ENCODE measurements at places on chromosomes 3 and 15. TPM values are rescaled to one million over a fixed set of nuclear protein-coding genes. Genes with fewer than 3 reads are reported as not detected.
A peak's percentile ranks its signal among the peaks of the same experiment; 100 is the strongest.

The MEIS2 gene
- total RNA-seq, result 9.4 TPM

The AP3B2 gene
- 1.3 TPM for total RNA-seq

The ATP8B4 gene
- total RNA-seq, result 12.3 TPM

The CD200R1 gene
- total RNA-seq, result 0.98 TPM

The MPI gene
- total RNA-seq, result 42.4 TPM

The BCHE gene
- not detected for total RNA-seq

The MNS1 gene
- 4.6 TPM for total RNA-seq

The GOLGA6L7 gene
- not detected for total RNA-seq

The SYNPR gene
- not detected for total RNA-seq

The GOLGA8B gene
- 150 TPM for total RNA-seq

The VWA5B2 gene
- 0.21 TPM for total RNA-seq

The NOP10 gene
- 133 TPM for total RNA-seq

The CFAP91 gene
- total RNA-seq, result 14.3 TPM

The FMN1 gene
- 19.7 TPM for total RNA-seq

The SKOR1 gene
- 0.42 TPM for total RNA-seq

- DNase-seq, result no peak
These were observed 202.8 kb downstream of the CADM2 start for GRCh38 chr3:85161544-85161943.

- DNase-seq, result no peak
These were observed 64.0 kb upstream of the CDAN1 start for GRCh38 chr15:42800731-42801474.

DNA sequence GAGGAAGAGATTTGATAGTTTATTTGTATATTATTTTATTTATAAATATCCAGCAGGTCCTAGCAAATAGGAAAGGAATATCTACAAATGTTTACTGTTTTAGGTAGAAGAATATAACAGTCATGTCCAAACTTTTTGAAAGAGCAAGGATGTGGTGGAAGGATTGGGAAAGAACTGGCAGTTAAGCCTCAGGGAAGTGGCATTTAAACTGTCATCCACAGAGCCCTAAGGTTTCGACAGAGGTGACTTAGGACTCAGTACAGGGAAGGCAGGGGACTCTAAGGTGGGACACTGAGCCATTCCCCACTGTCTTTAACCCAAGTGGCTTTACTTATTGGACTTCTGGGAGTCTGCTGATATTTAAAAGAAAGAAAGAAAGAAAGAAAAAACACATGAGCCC is 11.8 kb upstream of the TMEM87A start:
- DNase-seq, result no peak

DNA sequence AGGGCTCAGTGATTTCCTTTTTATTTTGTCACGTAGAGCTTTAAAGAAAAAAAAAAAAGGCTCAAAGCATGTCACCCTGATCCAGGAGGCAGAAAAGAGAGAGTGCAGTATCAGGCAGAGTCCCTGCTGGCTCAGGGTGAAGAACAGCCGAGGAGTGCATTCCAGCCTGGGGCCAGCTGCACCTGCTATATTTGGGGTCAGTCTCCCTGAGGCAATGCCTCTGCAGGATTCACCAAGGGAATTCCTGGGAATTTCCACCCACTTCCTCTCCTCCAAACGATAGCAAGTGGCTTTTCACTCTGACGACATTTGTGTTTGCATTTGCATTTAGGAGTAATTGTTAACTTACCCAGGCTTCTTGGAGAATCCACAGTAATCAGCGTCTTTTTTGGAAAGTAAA is 202.9 kb upstream of the CTNNB1 start:
- no peak for DNase-seq

DNA sequence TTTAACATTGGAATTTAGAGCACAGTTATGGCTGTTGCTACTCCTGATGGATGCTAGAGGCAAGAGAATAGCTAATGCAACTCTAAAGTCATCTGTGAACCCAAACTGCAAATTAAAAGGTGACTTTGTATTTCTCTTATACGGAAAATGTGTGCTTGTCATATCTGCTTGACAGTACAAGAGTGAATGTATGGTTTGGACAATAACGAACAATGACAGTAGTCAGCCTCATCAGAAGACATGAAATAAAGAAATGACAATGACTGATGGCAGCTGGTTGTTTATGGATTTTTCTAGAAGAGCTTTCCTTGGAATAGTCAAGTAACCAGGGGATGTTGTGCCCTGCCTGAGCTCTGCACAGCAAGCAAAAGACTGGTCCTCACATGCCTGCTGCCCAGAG is 168.8 kb upstream of the FEZF2 start:
- no peak for DNase-seq

DNA sequence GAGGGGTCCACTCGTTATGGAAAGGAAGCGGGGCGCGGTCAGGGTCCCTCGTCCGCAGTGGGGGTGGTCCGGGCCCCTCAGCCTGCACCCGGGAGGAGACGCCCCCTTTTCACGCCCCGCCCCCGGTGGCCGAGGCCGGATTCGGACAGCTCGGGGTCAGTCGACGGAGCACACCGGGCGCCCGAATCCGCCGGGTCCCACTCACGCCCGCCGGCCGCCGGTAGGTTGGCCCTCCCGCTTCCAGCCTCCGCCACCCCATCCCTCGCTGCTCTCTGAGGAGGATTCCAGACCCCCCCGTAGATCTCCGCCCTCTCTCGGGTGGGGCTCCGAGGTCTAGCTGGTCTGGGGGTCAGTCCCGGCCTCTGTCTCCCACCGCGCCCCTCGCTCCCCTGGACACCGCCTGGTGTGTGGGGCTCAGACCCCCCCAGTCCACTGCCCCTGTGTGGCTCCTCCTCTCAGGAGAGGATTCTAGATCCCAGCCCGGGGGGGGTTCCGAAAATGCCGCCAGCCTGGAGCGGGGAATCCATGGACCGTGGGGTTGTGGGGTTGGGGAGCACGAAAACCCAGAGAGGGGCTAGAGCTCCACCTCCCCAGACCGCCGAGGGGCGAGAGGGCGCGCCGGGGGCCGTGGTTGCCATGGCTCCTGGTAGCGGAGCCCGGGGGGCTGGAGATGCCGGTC is 725 bp downstream of the CHL1 start:
- DNase-seq, result no peak

DNA sequence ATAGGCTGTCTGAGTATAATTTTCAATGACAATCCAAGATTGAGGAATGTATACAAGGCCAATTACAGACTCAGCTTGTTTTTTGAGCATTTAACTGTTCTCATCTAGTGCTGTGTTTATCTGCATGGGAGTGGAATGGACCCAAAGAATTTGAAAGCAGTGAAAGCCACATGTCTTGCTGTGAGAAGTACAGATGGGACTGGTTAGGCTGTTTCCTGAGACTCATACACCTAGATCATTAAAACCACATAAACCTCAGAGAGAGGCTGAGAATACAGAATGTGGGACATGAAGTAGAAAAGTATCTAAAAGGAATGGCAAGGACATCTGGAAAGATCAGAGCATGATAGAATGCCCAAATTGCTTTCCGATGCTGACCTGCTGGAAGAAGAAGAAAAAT is 224.6 kb downstream of the NLGN1 start:
- DNase-seq, result no peak

DNA sequence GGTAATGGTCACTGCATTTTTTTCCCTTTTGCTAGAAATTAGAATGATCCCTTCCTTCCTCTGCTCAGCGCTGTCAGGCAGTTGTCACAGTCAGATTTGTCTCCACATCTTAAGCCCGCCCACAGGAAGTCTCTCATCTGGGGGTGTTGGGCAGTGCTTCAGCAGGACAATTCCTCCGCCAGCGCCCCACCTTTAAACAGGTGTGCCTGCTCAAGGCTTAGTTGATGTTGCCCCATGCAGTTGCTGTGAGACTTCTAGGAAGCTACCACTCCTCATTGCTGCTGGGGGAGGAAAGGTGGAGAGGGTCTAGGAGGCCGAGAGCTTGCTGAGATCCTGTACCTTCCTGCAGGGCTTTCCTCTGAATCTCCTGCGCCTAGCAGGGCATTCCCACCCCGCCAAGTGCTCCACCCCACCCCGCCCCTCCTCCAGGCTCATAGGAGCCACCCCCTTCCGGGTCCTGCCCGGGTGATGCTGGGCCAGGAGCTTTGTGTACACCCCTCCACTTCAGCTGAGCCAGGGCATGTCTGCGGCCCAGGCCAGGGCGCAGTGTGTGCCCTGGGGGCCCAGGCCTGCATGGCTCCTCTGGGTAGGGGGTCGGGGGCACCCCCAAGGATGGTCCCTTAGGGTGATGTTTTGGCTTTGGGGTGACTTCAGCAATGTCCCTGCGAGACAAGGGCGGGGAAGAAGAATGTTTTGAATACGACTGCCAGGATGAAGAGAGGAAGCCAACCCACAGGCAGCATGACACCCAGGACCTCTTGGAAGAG is 68.7 kb downstream of the TRAK1 start:
- peak; percentile 13 for DNase-seq

DNA sequence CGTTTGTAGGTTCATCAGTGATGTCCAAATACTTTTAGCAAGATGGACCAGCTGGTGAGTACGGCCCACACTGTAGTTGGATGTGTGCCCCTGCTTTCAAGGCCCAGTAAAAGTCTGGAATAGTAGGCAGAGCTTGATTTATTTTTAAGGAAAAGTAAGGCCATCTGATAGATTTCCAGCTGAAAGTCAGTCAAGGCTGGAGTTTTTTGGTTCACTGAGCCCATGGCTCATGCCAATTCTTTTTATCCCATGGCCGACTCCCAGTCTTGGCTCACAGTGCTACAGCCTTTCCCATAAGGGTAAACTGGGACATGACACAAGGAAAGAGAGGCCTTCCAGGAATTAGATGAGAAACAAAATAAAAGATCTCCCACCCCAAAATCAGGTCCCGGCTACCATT is 13.5 kb downstream of the CCDC80 start:
- DNase-seq, result no peak

- peak; percentile 61 for DNase-seq
These were observed at the start of gene TM4SF1 for GRCh38 chr3:149377408-149378364. TSS of gene TM4SF1 (minus strand) at chr3:149377649. CDS start at chr3:149377547, 102 bp downstream.

DNA sequence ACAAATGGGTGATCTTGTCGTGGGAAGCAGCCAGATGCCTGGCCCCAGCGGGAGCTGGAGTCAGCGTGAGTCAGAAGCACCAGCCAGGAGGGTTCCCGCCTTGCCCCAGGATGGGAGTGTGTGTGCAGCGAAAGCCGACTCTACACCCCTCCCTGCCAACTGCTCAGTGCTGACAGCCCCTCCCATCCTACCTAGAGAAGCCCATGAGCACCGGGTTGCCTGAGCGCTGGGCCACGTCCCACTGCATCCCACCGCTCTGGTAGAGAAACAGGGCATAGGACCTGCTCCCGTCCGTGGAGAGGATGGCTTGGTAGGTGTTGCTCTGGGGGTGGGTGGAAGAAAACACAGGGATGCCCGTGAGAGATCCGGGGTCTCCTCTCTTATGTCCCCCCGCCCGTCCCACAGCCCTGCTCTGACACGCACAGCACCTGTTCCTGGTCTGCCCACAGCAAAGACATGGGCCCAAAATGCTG is 42.9 kb downstream of the MUC4 start:
- no peak for DNase-seq

DNA sequence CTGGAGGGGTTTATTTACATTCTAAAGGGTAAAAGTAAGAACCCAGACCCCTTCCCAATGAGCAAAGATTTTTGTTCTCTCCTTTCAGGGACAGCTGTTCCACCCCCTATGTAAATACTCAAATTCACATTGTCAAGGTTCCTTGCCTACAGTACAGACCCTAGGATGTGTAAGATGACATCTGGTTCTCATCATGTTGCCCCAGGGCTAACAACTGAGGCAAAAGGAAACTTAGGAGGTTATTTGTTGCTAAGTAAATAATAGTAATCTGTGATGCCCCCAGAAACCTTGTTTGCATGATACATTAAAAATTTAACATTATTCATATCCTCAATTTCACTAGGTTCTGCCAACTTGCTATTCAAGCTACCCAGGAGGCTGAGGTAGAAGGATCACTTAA is 135.0 kb upstream of the CCNL1 start:
- no peak for DNase-seq

DNA sequence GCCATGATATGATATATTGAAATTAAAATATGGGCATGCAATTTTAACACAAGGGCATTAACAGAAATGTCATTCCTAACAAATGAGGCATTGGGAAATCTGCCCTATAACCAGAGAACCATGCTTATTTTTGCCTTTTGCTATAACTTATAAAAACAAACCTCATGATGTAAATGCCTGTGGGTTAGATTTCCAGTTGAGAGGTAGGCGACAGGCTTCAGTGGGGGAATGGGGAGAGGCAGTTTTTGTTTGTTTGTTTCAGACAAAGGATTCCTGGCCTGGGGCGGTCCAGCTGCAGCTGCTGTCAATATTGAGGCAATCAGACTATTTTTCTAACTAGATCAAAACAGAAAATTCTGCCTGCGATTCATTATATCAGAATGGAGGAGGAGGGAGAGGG is 490.4 kb upstream of the CFAP20DC start:
- DNase-seq, result no peak

- peak; percentile 88 for DNase-seq
These were observed 8.7 kb upstream of the SEMA3B start for GRCh38 chr3:50260027-50260941.

DNA sequence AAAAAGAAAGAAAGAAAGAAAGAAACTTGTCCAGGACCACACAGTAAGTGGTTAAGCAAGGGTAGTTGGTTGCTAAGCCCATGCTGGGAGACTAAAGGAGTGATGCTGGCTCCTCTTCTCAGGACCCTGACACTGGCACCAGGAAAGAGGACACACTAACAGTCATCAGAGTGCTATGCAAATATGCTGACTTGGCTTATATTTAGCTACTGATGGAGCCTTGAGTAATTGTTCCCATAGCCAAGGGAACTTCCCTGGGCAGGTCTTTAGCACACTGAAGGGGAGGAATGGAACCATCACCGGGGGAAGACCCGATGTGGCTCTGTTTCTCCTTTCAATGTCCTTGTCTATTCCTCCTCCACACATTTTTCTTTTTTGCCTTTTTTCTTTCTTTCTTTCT is 6.2 kb downstream of the TMEM40 start:
- DNase-seq, result no peak

GRCh38 chr3:37712918-37713817 is 148.5 kb upstream of the CTDSPL start:
- DNase-seq, result no peak

- DNase-seq, result peak; percentile 47
These were observed 27.2 kb downstream of the IQSEC1 start for GRCh38 chr3:13045904-13046568.

DNA sequence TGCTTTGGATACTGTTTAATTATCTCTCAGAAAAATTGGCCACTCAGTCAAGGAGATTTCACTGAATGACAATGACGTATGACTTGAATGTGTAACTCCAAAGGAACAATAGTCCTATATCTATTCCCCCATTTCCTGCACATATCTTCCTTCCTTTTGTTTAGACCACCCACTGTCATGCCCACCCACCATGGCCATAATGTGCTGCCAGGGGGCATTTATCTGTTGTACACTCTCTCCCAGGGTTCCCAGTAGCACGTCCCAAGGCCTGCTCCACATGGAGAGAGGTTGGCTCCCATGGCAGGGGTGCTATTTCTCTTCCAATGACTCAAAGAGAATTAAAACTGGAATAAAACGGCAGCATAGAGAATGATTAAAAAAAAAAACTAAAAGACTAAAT is 36.8 kb upstream of the CTNNB1 start:
- DNase-seq, result no peak

- no peak for DNase-seq
These were observed 30.4 kb downstream of the TMEM212 start for GRCh38 chr3:171873580-171873979.

GRCh38 chr3:180932819-180933218 is 20.3 kb downstream of the FXR1 start:
- no peak for DNase-seq
